Right lung (tissue), 10 donors: ENCODE measurements at places on chromosomes 1 and 21. TPM values are rescaled to one million over a fixed set of nuclear protein-coding genes. Genes with fewer than 3 reads are reported as not detected.

GRCh38 chr1:30275926-30276764 is 447.2 kb downstream of the MATN1 start:
- no peak for DNase-seq

- no peak for DNase-seq
Measured at GRCh38 chr1:220786337-220787068, at the start of gene MTARC1. Gene MTARC1, plus strand, starts transcription at chr1:220786913. Its CDS starts 32 bp downstream, at chr1:220786945.

- DNase-seq = no peak
Measured at GRCh38 chr1:247102381-247102780, 1.8 kb downstream of the ZNF669 start.

GRCh38 chr1:50704126-50704525 is 255.9 kb downstream of the FAF1 start:
- peak; percentile 6 for DNase-seq

DNA sequence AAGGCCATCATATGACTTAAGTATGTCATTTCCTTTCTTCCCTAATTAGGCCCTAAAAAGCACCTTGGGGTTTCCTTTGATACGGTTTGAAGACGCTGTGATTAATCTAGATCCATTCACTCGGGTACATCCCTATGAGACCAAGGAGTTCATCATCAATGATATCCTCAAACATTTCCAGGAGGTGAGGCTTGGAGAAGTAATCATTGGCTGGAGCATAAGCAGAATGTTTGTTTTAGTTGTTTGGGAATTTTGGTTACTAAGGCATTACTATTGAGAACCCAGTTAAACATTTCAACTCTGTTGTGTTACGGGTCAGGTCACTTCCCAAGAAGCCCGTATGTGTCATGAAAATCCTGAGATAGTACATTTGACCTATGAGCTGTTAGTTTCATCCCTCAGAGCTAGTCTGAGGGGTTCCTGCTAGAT is 185.2 kb downstream of the VPS13D start:
- no peak for DNase-seq

DNA sequence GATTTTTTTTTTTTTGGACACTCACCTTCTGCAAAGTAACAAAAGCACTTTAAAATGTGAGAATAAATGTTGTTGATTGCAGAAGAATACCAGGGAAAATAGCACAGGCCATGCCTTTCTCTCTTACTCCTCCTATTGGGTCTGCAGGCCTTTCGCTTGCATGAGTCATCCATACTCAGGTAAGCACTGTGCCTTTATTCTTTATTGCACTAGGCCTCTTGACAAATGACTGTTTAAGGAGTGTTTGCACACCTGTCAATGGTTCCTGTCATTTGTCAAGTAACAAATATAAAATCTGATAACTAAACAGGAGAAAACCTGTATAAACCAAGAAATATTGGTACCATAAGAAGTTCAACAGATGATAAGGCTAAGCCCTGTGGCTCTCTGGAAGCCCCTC is 106.5 kb downstream of the RGS7 start:
- no peak for DNase-seq

GRCh38 chr1:3654549-3655281 is 2.4 kb downstream of the TP73 start:
- no peak for DNase-seq

Gene GABRD
- 8.5 TPM for polyA plus RNA-seq

- no peak for DNase-seq
Measured at GRCh38 chr1:66464351-66464750, 69.6 kb upstream of the SGIP1 start.

DNA sequence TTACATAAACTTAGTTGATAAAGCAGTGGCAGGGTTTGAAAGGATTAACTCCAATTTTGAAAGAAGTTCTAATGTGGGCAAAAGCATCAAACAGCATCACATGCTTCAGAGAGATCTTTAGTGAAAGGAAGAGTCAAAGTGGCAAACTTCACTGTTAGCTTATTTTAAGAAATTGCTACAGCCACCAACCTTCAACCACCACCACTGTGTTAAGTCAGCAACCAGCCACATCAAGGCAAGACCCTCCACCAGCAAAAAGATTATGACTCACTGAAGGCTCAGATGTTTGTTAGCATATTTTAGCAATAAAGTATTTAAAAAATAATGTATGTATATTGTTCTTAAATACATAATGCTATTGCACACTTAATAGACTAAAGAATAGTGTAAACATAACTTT is 21.3 kb upstream of the MAGI3 start:
- no peak for DNase-seq

Gene AVPR1B
- polyA plus RNA-seq = 0.08 TPM

DNA sequence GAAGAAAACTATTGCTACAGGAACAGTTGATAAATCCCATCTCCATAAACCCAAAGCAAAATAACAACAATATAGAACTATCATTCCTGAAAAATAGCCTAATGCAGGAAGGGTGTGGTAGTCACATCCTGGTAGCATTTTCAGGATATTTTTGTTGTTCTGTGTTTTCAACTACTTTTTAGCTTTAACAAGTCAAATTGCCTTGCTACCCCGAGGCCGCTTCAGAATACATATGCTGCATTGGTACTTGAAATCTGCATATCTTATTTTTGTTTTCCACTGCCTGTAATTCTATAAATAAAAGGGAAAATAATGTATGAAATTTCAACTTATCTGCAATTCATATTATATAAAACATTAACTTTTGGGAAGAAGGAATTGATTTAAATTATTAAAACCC is 36.8 kb upstream of the SYT14 start:
- DNase-seq = no peak

- DNase-seq = no peak
Measured at GRCh38 chr21:39675590-39675989, 62.9 kb downstream of the B3GALT5 start.

Gene CHD5
- 0.31 TPM for polyA plus RNA-seq

DNA sequence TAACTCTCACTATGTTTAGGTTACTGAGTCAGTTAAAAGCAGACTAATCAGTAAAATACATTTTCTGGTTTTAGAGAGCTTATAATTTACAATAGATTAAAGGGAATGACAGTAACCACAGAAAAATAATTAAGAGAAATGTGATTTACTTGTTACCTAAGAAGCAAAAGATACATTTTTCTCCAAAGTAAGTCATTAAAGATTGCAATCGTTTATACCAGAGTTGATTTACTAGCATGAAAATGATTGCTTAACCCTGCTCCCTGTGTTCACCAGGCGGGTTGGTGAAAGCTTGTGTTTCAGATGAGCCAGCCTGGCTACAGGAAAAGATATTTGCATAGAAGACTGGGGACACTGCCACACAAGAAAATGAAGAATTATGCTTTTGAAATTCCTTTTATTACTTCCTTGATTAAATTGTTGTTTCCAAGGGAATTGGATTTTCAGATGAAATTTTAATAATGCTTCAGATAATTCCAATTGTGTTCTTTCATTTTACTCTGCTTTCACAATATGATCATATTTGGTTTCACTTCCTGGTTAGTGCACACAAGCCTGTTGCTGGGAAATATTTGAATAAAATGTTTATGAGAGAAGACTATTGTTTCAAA is 27.9 kb downstream of the LRRC8B start:
- DNase-seq = peak; percentile 20

Gene OR6N1
- polyA plus RNA-seq = not detected

- no peak for DNase-seq
Measured at GRCh38 chr21:45465611-45466329, 60.8 kb downstream of the COL18A1 start.
